CD8-positive, alpha-beta memory T cell (primary cell): ENCODE measurements at places on chromosomes 6 and 20.

- no peak for DNase-seq
- H3K4me3 ChIP-seq: no peak overlapping the region
- H3K4me1 ChIP-seq: no peaks in the 10 kb centered on the region
- no peaks in the 10 kb centered on the region for H3K36me3 ChIP-seq
Measured at GRCh38 chr6:136137008-136137692, 113.0 kb downstream of the MTFR2 start.

DNA sequence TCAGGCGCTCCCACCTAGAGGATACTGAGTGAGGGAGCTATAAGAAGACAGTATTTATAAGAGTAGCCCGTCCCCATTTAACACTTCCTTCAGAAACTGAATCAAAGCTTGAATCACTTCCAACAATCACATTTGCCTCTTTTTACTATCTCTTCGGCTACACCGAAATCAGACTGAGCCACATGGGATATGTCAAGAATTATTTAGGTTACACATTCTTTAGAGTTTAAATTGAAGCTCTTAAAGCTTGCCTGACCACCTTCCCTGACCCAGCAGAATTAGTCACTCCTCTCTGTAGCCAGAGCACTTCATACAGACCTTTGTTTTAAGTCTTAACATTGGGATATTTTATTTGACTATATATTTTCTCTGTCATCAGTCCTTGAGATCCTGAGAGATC lies 163.7 kb downstream of the MAFB start:
- no peaks in the 10 kb centered on the region for H3K27me3 ChIP-seq
- no peaks in the 10 kb centered on the region for H3K4me1 ChIP-seq
- no peak overlapping the region for H3K4me3 ChIP-seq
- H3K27ac ChIP-seq: no peak overlapping the region
- no peaks in the 10 kb centered on the region for H3K36me3 ChIP-seq

GRCh38 chr6:79862126-79862525 lies 85.2 kb downstream of the ELOVL4 start:
- no peaks in the 10 kb centered on the region for H3K4me1 ChIP-seq
- H3K4me3 ChIP-seq: no peak overlapping the region
- H3K36me3 ChIP-seq: no peaks in the 10 kb centered on the region
- DNase-seq: no peak
- H3K27me3 ChIP-seq: no peaks in the 10 kb centered on the region

GRCh38 chr20:53635221-53635620 lies 41.6 kb upstream of the ZNF217 start:
- H3K27me3 ChIP-seq: no peaks in the 10 kb centered on the region
- H3K4me1 ChIP-seq: peaks cover 13% of the 10 kb centered on the region
- no peak overlapping the region for H3K4me3 ChIP-seq
- H3K27ac ChIP-seq: no peak overlapping the region
- no peak for DNase-seq

GRCh38 chr6:157223511-157223910 lies 99.8 kb downstream of the TMEM242 start:
- H3K27ac ChIP-seq: no peak overlapping the region
- peaks cover 50% of the 10 kb centered on the region for H3K4me1 ChIP-seq
- H3K36me3 ChIP-seq: no peaks in the 10 kb centered on the region
- DNase-seq: no peak
- H3K27me3 ChIP-seq: no peaks in the 10 kb centered on the region

- no peaks in the 10 kb centered on the region for H3K27me3 ChIP-seq
- H3K4me3 ChIP-seq: no peak overlapping the region
- H3K27ac ChIP-seq: no peak overlapping the region
- no peak for DNase-seq
Measured at GRCh38 chr20:52945862-52946522, 26.2 kb upstream of the TSHZ2 start.

GRCh38 chr6:16216501-16217155 lies 21.8 kb upstream of the GMPR start:
- DNase-seq: no peak
- no peak overlapping the region for H3K4me3 ChIP-seq
- H3K27ac ChIP-seq: peak overlapping the region; percentile 72
- no peaks in the 10 kb centered on the region for H3K27me3 ChIP-seq

DNA sequence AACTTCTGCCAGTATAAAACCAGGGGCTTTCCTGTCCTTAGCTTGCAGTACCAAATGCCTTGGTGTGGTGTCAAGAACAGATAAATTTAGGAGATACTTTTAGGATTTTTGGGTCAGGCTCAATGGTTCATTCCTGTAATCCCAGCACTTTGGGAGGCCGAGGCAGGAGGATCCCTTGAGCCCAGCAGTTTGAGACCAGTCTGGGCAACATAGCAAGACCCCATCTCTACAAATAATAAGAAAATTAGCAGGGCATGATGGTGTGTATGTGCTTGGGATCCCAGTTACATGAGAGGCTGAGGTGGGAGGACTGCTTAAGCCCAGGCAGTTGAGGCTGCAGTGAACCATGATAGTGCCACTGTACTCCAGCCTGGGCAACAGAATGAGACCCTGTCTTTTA lies 3.2 kb upstream of the ZBTB12 start:
- H3K27me3 ChIP-seq: no peaks in the 10 kb centered on the region
- DNase-seq: no peak
- no peaks in the 10 kb centered on the region for H3K36me3 ChIP-seq
- H3K4me1 ChIP-seq: peaks cover 16% of the 10 kb centered on the region
- no peak overlapping the region for H3K4me3 ChIP-seq

- no peak for DNase-seq
- no peak overlapping the region for H3K27ac ChIP-seq
- H3K4me3 ChIP-seq: no peak overlapping the region
- no peaks in the 10 kb centered on the region for H3K27me3 ChIP-seq
Measured at GRCh38 chr6:47152666-47153403, 110.7 kb upstream of the ADGRF1 start.

GRCh38 chr20:1669304-1669703 lies 11.7 kb upstream of the SIRPG start:
- no peaks in the 10 kb centered on the region for H3K36me3 ChIP-seq
- H3K27ac ChIP-seq: no peak overlapping the region
- no peak overlapping the region for H3K4me3 ChIP-seq
- H3K27me3 ChIP-seq: no peaks in the 10 kb centered on the region
- DNase-seq: no peak

GRCh38 chr6:35078896-35079295 lies 62.2 kb downstream of the TCP11 start:
- no peak overlapping the region for H3K27ac ChIP-seq
- H3K4me3 ChIP-seq: no peak overlapping the region
- no peaks in the 10 kb centered on the region for H3K36me3 ChIP-seq
- no peaks in the 10 kb centered on the region for H3K4me1 ChIP-seq
- H3K27me3 ChIP-seq: no peaks in the 10 kb centered on the region

GRCh38 chr6:54730767-54731630 lies 115.6 kb upstream of the FAM83B start:
- no peak overlapping the region for H3K4me3 ChIP-seq
- no peaks in the 10 kb centered on the region for H3K27me3 ChIP-seq
- DNase-seq: no peak
- H3K36me3 ChIP-seq: no peaks in the 10 kb centered on the region

DNA sequence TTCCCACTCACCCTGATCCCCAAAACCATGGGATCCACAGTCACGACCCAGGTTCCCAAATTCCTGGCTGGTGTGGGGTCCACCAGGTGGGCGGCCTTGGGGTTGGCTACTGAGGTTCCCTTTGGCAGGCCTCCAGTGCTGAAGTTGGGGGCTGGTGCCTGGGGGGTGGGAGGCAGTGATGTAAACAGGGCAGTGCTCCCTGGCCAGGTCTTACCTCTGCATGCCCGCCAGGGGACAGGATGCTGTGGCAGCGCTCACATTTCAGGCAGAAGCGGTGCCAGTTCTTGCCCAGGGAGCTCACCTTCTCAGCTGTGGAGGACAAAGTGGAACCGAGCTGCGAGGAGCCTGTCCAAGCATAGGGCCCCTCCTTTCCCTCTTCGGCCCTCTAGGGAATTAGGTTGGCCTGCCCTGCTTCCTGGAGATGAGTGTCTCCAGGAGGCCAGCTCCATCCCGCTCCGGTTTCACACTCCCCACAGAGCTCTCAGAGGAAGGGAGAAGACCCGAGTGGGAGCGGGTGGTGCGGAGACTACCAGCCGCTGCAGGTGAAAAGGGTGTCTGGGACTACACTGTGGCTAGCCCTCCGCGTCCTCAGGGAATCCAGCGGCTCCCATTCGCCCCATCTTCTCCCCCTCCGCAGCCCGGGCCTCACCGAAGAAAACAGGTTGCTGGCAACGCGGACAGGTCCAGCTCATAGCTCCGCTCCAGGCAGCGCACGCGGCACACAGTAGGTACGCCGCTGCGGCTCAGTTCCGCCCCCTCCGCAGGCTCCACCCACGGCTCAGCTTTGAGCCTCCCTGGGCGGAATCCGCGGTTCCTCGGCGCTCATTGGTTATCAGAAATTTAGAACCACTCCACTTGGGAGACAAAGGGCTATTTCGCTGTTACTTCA lies at the start of gene CRIP3:
Gene CRIP3, minus strand, starts transcription at position 726 of the 889 bp plus-strand sequence. Its CDS starts 34 bp downstream, at position 692.
- H3K36me3 ChIP-seq: no peaks in the 10 kb centered on the region
- H3K27me3 ChIP-seq: no peaks in the 10 kb centered on the region
- H3K4me3 ChIP-seq: peak within 1 kb of the TSS; percentile 64

DNA sequence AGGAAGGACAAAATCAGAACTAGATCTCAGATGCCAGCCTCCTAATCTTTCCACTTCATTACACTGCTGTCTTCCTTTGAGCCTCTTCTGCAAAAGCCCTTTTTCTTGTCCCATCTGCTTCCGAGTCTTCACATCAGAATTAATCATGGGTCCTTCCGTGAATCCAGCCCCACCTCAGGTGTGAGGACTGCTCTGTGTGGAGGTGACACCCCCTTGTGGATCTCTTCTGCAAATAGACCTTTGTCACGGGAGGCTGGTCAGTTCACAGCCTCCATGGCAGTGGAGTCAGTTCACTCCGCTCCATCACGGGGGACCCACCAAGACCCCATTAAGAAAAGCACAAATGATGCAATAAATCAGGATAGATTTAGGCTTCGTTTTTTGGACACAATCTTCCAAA lies 171.1 kb downstream of the ADAT2 start:
- no peaks in the 10 kb centered on the region for H3K4me1 ChIP-seq
- no peaks in the 10 kb centered on the region for H3K27me3 ChIP-seq
- no peak overlapping the region for H3K27ac ChIP-seq
- no peak overlapping the region for H3K4me3 ChIP-seq
- DNase-seq: no peak

DNA sequence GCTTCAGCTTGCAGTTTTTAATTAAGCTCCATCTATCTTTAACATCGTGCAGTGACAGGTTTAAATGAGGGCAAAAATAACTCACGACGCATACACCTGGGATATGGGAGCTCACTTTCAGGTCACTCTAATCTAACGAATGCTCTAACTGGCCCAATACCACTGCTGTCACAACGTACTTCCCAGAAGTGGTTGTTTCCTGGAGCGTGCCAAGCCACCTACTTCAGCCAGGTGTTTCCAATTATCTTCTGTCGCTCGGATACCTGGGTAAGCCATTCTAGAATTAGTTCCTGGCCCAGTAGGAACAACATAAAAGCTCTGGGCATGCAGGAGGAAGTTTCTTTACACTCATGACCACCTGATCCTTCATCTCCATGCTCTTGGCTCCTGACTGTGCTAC lies 147.4 kb downstream of the FOXC1 start:
- no peaks in the 10 kb centered on the region for H3K27me3 ChIP-seq
- no peaks in the 10 kb centered on the region for H3K4me1 ChIP-seq
- H3K36me3 ChIP-seq: no peaks in the 10 kb centered on the region
- no peak overlapping the region for H3K27ac ChIP-seq

GRCh38 chr6:135268740-135269139 lies 87.6 kb downstream of the MYB start:
- H3K27me3 ChIP-seq: no peaks in the 10 kb centered on the region
- no peak overlapping the region for H3K4me3 ChIP-seq
- no peaks in the 10 kb centered on the region for H3K4me1 ChIP-seq
- H3K36me3 ChIP-seq: no peaks in the 10 kb centered on the region
- DNase-seq: no peak

- H3K27ac ChIP-seq: no peak overlapping the region
- no peak overlapping the region for H3K4me3 ChIP-seq
- peaks cover 41% of the 10 kb centered on the region for H3K4me1 ChIP-seq
- H3K36me3 ChIP-seq: no peaks in the 10 kb centered on the region
- no peaks in the 10 kb centered on the region for H3K27me3 ChIP-seq
Measured at GRCh38 chr6:36759148-36759759, 61.6 kb downstream of the RAB44 start.

DNA sequence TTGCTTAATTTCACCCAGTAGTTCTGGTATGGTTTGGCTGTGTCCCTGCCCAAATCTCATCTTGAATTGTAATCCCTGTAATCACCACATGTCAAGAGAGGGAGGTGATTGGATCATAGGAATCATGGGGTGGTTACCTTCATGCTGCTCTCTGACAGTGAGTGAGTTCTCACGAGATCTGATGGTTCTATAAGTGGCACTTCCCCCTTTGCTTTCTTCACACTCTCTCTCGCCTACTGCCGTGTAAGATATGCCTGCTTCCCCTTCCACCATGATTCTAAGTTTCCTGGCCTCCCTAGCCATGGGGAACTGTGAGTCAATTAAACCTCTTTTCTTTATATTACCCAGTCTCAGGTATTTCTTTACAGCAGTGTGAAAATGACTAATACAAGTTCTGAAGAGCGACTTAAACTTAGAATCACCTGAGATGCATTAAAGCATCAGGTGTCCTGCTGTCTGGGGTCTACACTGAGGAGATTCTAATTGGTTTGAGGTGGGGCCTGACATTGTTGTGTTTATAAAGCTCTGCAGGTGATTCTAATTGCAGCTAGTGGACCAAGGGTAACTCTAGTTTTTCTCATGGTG lies 82.1 kb upstream of the DTNBP1 start:
- H3K27ac ChIP-seq: no peak overlapping the region
- no peak overlapping the region for H3K4me3 ChIP-seq
- H3K4me1 ChIP-seq: no peaks in the 10 kb centered on the region
- no peak for DNase-seq
- no peaks in the 10 kb centered on the region for H3K36me3 ChIP-seq
- H3K27me3 ChIP-seq: no peaks in the 10 kb centered on the region

DNA sequence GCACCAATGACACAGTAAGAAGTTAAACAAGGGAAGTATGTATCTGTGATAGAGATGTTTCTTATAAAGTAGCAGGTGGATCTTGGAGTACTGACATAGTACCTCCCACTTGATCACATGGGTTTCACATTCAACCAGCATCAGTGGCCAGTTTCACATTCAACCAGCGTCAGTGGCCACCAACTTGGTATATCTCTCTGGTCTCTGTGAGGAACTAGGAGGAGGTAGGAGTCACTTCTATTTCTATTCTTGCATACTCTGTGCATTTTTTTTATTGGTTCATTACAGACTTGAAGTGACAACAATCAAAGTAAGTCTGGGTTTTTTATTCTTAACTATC lies 200.3 kb upstream of the SIM1 start:
- DNase-seq: no peak
- no peak overlapping the region for H3K4me3 ChIP-seq
- no peaks in the 10 kb centered on the region for H3K36me3 ChIP-seq
- no peaks in the 10 kb centered on the region for H3K4me1 ChIP-seq
- H3K27me3 ChIP-seq: no peaks in the 10 kb centered on the region
